Upper lobe of right lung (tissue), 1 donor: ENCODE measurements at places on chromosomes 4 and X. TPM values are rescaled to one million over a fixed set of nuclear protein-coding genes. Genes with fewer than 3 reads are reported as not detected.

DNA sequence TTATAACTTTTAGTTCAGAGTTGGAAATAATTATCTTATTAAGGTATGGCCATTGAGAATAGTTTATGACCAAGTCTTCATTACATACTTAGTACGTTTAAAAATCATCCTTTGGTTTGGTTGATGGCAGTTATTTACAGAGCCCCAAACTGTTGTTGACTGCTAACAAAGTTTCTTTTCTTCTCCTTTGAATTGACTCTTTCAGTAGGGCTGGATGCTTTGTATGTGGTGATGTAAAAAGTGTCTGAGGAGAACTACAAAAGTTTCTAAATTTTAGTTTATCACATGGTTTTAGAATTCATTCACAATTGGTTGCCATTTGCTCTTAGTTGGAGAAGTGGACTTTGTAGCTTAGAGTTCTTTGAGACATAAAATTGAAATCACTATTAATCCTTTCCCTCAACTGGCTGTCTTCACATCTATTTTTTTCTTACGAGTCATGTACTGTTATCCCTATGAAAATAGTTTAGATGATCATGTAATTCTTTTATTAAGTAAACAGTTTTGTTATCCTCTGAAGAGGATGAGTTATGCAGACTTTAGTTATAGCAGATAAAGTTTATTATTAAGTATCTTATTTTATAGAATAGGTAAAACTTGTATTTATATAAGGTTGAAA lies 14.8 kb downstream of the PTPN13 start:
- H3K4me3 ChIP-seq = no peak overlapping the region
- no peaks in the 10 kb centered on the region for H3K36me3 ChIP-seq
- no peaks in the 10 kb centered on the region for H3K27me3 ChIP-seq
- no peaks in the 10 kb centered on the region for H3K4me1 ChIP-seq

The F9 gene
- total RNA-seq = not detected

DNA sequence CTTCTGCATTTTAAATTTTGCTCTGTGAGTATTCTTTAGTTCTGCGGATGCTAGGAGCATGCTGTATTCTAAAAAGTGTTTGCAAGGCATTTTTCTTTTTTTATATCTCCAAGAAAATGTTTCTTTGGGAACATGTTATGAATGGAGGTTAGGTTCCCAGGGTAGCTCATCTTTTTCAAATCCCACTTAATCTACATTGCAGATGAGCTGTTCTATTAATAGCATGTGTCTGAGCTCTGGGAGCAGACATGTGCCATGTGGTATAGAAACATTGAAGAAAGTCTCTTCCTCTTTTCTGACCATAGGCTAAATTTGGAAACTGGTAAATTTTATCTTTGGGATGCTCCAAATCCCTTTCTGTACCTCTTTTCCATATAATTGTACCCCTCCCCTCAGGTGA lies 23.2 kb downstream of the DIAPH2 start:
- H3K27me3 ChIP-seq = no peaks in the 10 kb centered on the region
- no peaks in the 10 kb centered on the region for H3K4me1 ChIP-seq
- H3K36me3 ChIP-seq = no peaks in the 10 kb centered on the region
- no peak overlapping the region for H3K27ac ChIP-seq
- no peak for DNase-seq

The GUCY1B1 gene
- total RNA-seq = 21.9 TPM

The GLRA2 gene
- not detected for total RNA-seq

The CENPVL2 gene
- not detected for total RNA-seq

The SCRG1 gene
- total RNA-seq = not detected

- H3K4me3 ChIP-seq = no peak overlapping the region
- no peaks in the 10 kb centered on the region for H3K4me1 ChIP-seq
- no peaks in the 10 kb centered on the region for H3K36me3 ChIP-seq
- H3K27me3 ChIP-seq = no peaks in the 10 kb centered on the region
- DNase-seq = no peak
Measured at GRCh38 chr4:32268863-32269262, 1548.7 kb downstream of the PCDH7 start.

The CENPC gene
- 24.0 TPM for total RNA-seq

The RAB41 gene
- total RNA-seq = not detected

DNA sequence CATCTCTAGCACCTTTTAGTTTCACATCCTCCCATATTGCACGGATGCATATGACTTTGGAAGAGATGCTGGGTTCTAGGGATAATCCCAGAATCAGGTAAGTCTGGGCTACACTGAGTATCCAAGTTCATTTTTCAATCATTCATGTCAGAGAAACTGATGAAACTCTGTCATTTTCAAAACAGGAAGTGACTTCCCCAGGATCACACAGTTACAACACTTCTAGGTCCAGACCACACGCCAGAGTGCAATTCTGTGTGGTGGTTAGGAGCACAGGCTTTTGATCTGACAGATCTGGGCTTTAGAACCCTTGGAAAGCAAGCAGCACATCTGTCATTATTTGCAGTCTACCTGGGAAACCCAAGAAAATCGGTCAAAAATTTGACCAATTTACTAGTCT lies 52.1 kb upstream of the CDKN2AIP start:
- H3K4me1 ChIP-seq = no peaks in the 10 kb centered on the region
- no peak overlapping the region for H3K4me3 ChIP-seq
- H3K27me3 ChIP-seq = peaks cover 12% of the 10 kb centered on the region

The GNRHR gene
- total RNA-seq = not detected

- H3K4me3 ChIP-seq = no peak within 1 kb of the TSS
- DNase-seq = no peak
- H3K36me3 ChIP-seq = no peaks in the 10 kb centered on the region
- no peak within 1 kb of the TSS for H3K27ac ChIP-seq
Measured at GRCh38 chrX:47629419-47630200, at the start of gene CFP. Gene CFP (minus strand): TSS chrX:47629930. CDS start chrX:47629844, 86 bp downstream.

The UGT2B10 gene
- not detected for total RNA-seq

- H3K36me3 ChIP-seq = no peaks in the 10 kb centered on the region
- no peaks in the 10 kb centered on the region for H3K27me3 ChIP-seq
- H3K4me1 ChIP-seq = no peaks in the 10 kb centered on the region
- DNase-seq = no peak
- no peak overlapping the region for H3K27ac ChIP-seq
Measured at GRCh38 chrX:104482757-104483156, 83.2 kb upstream of the IL1RAPL2 start.

DNA sequence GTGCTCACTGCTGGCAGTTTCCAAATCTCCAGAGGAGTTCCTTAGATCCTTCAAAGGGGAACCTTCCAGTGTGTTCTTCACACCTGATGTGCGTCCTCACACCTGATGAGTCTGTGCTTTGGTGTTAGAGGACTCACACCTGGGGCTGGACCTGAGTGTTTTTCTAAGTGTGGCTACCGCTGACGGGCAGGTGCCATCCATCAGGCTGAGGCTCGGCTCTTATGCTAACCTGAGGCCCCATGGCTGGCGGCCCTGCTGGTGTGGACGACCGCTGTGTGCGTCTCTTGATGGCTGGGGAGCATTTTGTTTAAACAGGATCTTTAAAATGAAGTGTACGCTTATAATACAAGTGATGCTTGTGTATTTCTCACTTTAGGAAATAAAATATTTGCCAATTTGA lies 28.4 kb downstream of the PCGF3 start:
- no peak overlapping the region for H3K4me3 ChIP-seq
- H3K27ac ChIP-seq = no peak overlapping the region
- peaks cover 63% of the 10 kb centered on the region for H3K36me3 ChIP-seq
- no peaks in the 10 kb centered on the region for H3K27me3 ChIP-seq
- H3K4me1 ChIP-seq = no peaks in the 10 kb centered on the region
- DNase-seq = no peak

- H3K27me3 ChIP-seq = no peaks in the 10 kb centered on the region
- DNase-seq = peak; percentile 10
- no peak overlapping the region for H3K4me3 ChIP-seq
- H3K36me3 ChIP-seq = no peaks in the 10 kb centered on the region
Measured at GRCh38 chr4:7945709-7946380, 6.2 kb upstream of the AFAP1 start.

GRCh38 chr4:15495621-15496020 lies 25.9 kb downstream of the CC2D2A start:
- no peak overlapping the region for H3K27ac ChIP-seq
- no peak for DNase-seq

GRCh38 chr4:56215901-56216300 lies 171.4 kb downstream of the AASDH start:
- H3K4me1 ChIP-seq = no peaks in the 10 kb centered on the region
- no peaks in the 10 kb centered on the region for H3K27me3 ChIP-seq
- H3K4me3 ChIP-seq = no peak overlapping the region
